ENCODE measurements at places on chromosomes 2 and 18.

GRCh38 chr2:235505181-235505741, 11.4 kb downstream of the AGAP1 start:
- DNase-seq, result no peak

DNA sequence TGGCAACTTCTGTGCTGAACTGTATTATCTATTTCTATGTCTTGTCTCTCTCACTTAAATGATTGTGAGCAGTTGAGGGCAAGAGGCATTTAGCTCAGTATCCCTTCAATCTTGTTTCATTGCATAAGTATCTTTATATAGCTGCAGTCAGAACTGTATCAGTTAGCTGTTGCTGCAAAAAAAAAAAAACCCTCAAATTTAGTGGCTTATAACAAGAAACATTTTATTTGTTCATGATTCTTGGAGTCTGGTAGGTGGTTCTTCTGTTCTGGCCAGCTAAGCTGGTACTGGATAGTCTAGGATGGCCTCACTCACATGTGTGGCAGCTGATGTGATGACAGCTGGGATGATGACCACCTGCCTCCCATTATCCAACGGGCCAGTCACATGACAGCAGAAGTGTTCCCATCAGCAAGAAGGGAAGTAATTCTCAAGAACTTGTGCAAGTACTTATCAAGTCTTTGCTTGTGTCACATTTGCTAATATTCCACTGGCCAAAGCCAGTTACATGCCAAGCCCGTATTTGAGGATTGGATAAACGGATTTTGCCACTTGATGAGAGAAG, 67.8 kb downstream of the SLC4A3 start:
- DNase-seq, result no peak

GRCh38 chr2:2728635-2729034, 397.6 kb upstream of the MYT1L start:
- DNase-seq, result no peak

DNA sequence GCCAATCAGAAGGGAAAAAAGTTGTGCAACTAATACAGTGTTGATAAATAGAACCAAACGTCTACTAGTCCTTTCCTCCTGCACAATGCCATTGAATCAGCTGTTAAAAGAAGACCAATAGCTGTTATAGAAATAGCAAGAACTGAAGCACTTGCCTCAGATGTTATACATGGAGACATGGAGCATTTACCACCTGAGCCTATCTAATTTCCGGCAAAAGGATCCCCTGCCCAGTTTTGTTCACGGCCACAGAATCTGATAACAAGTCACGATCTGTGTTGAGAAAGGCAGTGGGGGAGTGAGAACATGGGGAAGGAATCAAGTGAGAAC, 285.4 kb downstream of the ZEB2 start:
- no peak for DNase-seq

GRCh38 chr18:11425211-11425610, 184.2 kb upstream of the SLC35G4 start:
- DNase-seq, result no peak

- DNase-seq, result no peak
Observed at GRCh38 chr2:38141501-38141900, 65.5 kb upstream of the CYP1B1 start.

DNA sequence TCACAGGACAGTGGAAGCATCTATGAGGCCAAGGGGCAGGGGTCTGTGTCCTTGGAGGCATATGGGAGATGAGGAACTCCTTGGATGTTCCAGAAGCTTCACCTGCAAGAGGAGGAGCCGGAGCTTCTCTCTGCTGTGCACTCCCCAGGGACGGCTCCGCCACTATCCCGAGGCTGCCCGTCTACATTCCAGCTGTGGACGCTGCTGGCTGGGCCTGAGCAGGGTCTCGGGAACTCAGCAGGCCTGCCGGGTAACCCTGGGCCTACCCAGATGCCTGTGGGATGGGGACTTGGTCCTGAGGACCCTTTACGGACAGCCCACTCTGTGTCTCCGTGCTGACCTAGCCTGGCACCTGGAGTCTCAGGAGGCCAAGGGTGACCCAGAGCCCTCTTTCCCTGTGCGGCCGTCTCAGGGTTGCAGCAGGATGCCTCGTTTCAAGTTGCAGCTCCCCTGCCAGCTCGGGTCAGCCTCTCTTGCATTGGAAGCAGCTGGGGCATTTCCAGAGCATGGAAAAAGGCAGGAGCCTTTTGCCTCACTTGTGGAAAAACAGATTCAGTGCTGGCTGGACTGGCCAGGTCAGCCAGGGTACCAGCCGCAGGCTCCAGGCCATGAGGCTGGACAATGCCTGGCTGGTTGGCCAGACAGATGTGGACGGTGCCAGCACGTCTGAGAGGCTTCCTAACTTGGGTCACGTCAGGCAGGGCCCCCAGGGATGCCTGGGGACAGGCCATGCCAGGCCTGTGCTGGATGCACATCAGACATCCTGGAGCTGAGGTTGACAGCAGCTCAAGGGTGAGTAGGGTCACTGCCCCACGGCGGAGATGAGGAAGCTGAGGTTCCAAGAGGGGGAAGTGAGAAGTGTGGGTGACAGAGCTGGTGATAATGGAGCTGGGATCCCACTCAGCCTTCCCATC, 41.5 kb downstream of the SCTR start:
- DNase-seq, result no peak

Data from H54 (cell line).